Caco-2 (cell line): ENCODE measurements at places on chromosomes 1 and 21.

DNA sequence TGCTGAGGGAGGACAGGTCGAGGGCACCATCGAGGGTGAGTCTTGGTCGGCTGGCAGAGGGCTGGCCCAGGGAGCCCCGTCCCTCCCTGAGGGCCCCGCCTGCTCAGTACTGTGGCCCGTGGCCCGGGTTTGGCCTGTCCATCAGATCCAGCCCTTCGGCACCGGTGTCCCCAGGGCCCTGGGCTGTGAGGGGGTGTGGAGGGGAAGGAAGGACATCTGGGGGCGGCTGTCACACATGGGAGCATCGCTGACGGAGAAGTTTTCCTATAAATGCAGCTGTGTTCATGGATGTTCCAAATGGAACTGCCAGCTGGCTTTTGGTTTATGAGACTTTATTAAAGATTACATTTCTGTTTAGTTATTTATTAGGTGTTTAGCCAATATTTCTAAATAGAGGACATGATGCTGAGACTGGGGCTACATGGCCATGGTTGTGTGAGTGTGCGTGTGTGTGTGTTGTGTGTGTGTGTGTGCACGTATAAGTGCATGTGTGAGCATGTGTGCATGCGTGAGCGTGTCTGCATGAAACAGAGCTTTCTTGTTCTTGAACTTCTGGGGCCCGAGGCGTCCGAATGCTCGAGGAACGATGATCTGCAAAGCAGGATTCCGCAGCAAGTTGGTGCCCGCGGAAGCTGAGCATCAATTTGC is 54.3 kb downstream of the SLX9 start:
- no peaks in the 10 kb centered on the region for H3K27me3 ChIP-seq
- no peak for DNase-seq
- H3K4me1 ChIP-seq, result no peaks in the 10 kb centered on the region
- H3K27ac ChIP-seq, result no peak overlapping the region
- no peaks in the 10 kb centered on the region for H3K36me3 ChIP-seq
- H3K4me3 ChIP-seq, result no peak overlapping the region

DNA sequence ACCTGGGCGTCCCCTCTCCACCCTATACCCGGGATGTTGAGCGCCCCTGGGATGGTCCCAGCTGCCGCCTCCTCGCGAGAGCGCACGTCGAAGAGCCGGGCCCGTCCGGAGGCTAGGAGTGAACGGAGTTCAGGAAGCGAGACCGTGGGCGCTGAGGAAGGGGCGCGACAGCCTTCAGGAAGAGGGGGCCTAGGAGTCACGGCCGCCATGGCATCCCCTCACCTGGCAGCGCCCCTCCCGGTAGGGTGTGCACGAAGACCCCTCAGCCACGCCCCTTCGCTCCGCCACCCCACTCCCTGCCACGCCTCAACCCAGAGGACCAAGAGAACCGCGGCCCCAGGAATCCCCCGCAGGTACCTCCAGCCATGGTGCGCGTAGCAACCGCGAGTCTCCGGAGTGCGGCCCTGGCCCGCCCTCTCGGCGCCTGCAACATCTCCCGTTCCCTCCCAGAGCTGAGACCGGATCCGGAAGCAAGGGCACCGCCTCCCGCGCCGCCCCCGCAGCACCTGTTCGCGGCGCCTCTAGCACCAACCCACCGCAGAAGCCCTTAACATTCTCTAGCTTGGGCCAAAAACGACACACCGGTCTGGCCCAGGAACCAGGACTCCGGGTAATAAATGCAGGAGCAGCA is at the start of gene TSTD1:
Gene TSTD1 (minus strand): TSS at position 442 of the 631 bp plus-strand sequence. CDS start 75 bp downstream, at position 367.
- peak within 1 kb of the TSS; percentile 87 for H3K27ac ChIP-seq
- DNase-seq, result peak; percentile 80
- peaks cover 7% of the 10 kb centered on the region; the same call in 1 of the 2 replicates for H3K4me1 ChIP-seq
- no peaks in the 10 kb centered on the region for H3K27me3 ChIP-seq
- H3K36me3 ChIP-seq, result peaks cover 12% of the 10 kb centered on the region
- H3K4me3 ChIP-seq, result peak within 1 kb of the TSS; percentile 72

- H3K27me3 ChIP-seq, result no peaks in the 10 kb centered on the region
- no peak overlapping the region for H3K27ac ChIP-seq
- H3K4me3 ChIP-seq, result no peak overlapping the region
- DNase-seq, result no peak
Measured at GRCh38 chr1:87134061-87134460, 194.6 kb upstream of the LMO4 start.

- no peaks in the 10 kb centered on the region for H3K4me1 ChIP-seq
- H3K27me3 ChIP-seq, result no peaks in the 10 kb centered on the region
Measured at GRCh38 chr1:3999941-4000735, 100.1 kb upstream of the C1orf174 start.

- H3K4me3 ChIP-seq, result no peak overlapping the region
- no peak for DNase-seq
- H3K4me1 ChIP-seq, result no peaks in the 10 kb centered on the region
Measured at GRCh38 chr1:213714645-213715044, 273.1 kb upstream of the PROX1 start.

DNA sequence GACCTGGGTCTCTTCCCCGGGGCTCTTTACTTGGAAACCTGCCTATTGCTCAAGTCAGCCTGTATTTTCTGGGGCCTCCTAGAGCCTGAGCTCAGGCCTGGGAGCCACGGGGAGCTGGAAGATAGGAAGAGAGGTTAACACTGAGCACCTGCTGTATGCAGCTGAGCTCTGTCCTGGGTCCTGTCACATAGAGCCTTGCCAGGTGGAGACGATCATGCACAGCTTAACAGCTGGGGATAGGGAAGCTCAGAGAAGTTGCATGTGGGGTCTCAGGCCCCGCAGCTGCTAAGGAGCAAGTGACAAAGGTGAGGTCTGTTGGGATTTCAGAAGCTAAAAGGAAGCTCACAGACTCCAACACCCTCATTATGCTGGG is 127.4 kb upstream of the TMEM51 start:
- H3K4me3 ChIP-seq, result no peak overlapping the region
- DNase-seq, result no peak
- peaks cover 8% of the 10 kb centered on the region for H3K4me1 ChIP-seq
- no peaks in the 10 kb centered on the region for H3K36me3 ChIP-seq
- no peaks in the 10 kb centered on the region for H3K27me3 ChIP-seq
- no peak overlapping the region for H3K27ac ChIP-seq

DNA sequence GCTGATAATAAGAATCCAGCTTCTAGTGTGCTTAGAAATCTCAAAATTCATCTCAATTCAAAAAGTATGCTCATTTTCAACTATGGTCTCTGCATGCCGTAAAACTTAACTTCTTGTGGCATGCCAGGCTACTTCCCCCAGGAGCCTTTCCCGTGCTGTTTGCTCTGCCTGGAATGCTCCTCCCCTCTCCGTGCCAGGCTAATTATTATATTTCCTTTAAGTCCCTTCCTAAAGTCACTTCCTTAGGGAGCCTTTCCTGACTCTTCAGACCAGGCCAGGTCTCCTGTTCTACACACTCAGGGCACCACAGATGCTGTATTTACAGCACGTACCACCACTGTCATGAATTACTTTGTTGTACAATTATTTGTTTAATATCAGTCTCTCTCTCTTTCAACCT is 67.1 kb upstream of the PPP2R5A start:
- H3K4me1 ChIP-seq, result peaks cover 68% of the 10 kb centered on the region
- DNase-seq, result no peak
- no peaks in the 10 kb centered on the region for H3K27me3 ChIP-seq
- H3K27ac ChIP-seq, result peak overlapping the region; percentile 97

- H3K4me1 ChIP-seq, result peaks cover 11% of the 10 kb centered on the region; the same call in 1 of the 2 replicates
- H3K27ac ChIP-seq, result peak within 1 kb of the TSS; percentile 95
- peak; percentile 91 for DNase-seq
- H3K36me3 ChIP-seq, result no peaks in the 10 kb centered on the region; the same call in none of the 2 replicates
Measured at GRCh38 chr1:39738622-39739366, at the start of gene PPIE. Gene PPIE, plus strand, starts transcription at chr1:39738882. Its CDS starts 19 bp downstream, at chr1:39738901.

DNA sequence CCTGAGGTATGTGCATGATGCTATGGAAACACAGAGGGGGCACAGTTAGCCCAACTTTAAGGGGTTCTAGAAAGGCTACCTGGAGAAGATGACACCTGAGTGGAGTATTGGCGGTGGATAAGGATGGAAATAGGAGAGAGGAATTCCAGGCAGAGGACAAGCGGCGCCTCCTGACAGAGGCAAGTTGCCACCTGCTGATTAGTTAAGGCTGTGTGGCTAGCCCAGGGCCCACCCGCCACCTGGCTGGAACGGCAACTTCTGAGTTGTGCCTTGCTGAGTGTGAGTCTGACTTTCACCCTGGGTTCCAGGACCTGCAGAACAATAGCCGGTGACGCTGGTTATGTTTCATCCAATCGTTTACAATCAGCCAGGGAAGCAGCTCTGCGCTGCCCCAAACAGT is 126.9 kb upstream of the LMO4 start:
- no peaks in the 10 kb centered on the region for H3K27me3 ChIP-seq
- H3K4me1 ChIP-seq, result no peaks in the 10 kb centered on the region
- no peak overlapping the region for H3K4me3 ChIP-seq
- no peak for DNase-seq

DNA sequence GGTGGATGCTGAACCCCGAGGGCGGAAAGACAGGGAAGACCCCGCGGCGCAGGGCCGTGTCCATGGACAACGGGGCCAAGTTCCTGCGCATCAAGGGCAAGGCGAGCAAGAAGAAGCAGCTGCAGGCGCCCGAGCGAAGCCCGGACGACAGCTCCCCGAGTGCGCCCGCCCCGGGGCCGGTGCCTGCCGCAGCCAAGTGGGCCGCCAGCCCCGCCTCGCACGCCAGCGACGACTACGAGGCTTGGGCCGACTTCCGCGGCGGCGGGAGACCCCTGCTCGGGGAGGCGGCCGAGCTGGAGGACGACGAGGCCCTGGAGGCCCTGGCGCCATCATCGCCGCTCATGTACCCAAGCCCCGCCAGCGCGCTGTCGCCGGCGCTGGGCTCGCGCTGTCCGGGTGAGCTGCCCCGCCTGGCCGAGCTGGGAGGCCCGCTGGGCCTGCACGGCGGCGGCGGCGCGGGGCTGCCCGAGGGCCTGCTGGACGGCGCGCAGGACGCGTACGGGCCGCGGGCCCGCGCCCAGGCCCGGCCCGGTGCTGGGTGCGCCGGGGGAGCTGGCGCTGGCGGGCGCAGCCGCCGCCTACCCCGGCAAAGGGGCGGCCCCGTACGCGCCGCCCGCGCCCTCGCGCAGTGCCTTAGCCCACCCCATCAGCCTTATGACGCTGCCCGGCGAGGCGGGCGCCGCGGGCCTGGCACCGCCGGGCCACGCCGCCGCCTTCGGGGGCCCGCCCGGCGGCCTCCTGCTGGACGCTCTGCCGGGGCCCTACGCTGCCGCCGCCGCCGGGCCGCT is 20.7 kb downstream of the FOXO6 start:
- no peaks in the 10 kb centered on the region for H3K4me1 ChIP-seq
- DNase-seq, result peak; percentile 19
- H3K27me3 ChIP-seq, result no peaks in the 10 kb centered on the region
- H3K36me3 ChIP-seq, result no peaks in the 10 kb centered on the region
- peak overlapping the region; percentile 31 for H3K4me3 ChIP-seq

- no peak overlapping the region for H3K27ac ChIP-seq
- H3K36me3 ChIP-seq, result no peaks in the 10 kb centered on the region
- DNase-seq, result no peak
- H3K27me3 ChIP-seq, result no peaks in the 10 kb centered on the region
- H3K4me3 ChIP-seq, result no peak overlapping the region
Measured at GRCh38 chr1:19963636-19964035, 15.8 kb downstream of the PLA2G2A start.

DNA sequence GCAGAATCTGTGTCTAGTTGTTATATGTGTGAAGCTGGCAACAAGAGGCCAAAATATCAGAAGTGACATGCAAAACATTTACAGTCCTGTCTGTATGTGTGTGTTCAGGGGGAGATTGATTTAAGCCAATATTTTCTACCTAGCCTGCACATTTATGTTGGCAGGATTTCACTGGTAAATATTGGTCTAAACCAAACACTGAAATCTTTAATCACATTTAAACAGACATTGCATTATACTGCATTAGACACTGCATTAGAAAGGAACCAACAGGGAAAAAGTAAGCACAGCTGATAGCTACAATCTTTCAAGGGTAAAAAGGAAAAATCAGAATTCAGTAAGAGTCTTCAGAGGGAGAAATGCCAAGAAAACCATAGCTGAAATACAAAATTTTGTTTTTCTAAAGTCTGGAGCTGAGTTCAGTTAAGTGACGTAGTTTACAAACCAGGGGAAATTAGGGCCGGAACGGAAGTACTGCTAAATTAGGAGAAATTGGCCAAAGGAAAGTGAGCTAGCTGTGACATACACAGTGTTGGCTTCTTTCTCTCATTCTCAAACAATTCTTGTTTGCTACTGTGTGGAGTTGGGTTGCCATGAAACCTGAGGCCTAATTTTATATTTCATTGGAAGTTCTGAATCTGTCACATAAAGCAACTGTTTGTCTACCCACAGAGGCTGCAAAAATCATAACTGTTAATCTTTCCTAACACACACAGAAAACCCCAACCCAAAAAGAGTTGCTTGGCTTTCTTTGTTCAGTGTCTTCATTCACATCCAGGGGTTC is 217.3 kb upstream of the SGIP1 start:
- no peaks in the 10 kb centered on the region for H3K27me3 ChIP-seq
- H3K27ac ChIP-seq, result no peak overlapping the region
- no peak for DNase-seq
- H3K36me3 ChIP-seq, result no peaks in the 10 kb centered on the region

DNA sequence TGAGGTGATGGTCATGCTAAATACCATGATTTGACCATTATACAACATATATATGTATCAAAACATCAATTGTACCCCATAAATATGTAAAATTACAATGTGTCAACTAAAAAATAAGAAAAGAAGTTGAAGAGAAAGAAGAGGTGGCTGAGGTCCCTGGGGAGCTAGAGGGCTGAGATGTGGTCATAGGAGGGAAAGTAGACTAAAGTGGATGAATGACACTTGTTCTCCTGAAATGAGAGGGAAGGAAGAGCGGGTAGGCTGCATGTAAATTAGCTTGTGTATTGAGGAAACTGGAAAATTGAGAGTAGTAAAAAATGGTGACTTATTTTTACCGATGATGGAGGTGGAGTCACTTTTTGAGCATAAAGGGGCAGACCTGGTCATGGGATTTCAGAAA is 117.0 kb downstream of the ST6GALNAC3 start:
- no peaks in the 10 kb centered on the region for H3K36me3 ChIP-seq
- no peaks in the 10 kb centered on the region for H3K27me3 ChIP-seq
- H3K4me1 ChIP-seq, result no peaks in the 10 kb centered on the region
- H3K27ac ChIP-seq, result no peak overlapping the region
- H3K4me3 ChIP-seq, result no peak overlapping the region
- DNase-seq, result no peak

DNA sequence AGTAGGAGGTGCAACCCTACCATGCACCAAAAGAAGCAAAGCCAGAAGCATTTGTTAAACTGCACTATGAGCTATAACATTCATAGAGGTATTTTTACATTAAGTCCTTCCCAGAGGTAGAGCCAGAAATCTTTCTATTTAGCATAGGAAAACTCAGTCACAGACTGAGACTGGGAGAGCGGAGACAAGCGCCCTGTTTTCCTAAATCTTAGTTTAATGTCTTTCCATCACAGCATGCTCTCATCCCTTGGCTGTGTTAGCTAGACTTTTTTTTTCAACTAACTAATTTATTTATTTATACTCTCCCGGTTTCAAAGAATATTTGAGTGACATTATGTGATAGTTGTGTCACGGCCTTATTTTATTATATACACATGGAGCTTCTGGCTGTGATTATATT is 304.1 kb downstream of the LMX1A start:
- DNase-seq, result no peak
- H3K4me3 ChIP-seq, result no peak overlapping the region
- no peaks in the 10 kb centered on the region for H3K27me3 ChIP-seq
- H3K36me3 ChIP-seq, result no peaks in the 10 kb centered on the region
